ENCODE measurements at places on chromosomes 16 and 17. TPM values are rescaled to one million over a fixed set of nuclear protein-coding genes. Genes with fewer than 3 reads are reported as not detected.

The FBXW10 gene
- not detected for total RNA-seq

The CD300LG gene
- not detected for total RNA-seq

The SCIMP gene
- 5.5 TPM for total RNA-seq

The RAB37 gene
- total RNA-seq, result 21.8 TPM

The BICDL2 gene
- total RNA-seq, result 0.10 TPM

All from mononuclear cell (primary cell).